ENCODE measurements at places on chromosomes 16 and 17.

DNA sequence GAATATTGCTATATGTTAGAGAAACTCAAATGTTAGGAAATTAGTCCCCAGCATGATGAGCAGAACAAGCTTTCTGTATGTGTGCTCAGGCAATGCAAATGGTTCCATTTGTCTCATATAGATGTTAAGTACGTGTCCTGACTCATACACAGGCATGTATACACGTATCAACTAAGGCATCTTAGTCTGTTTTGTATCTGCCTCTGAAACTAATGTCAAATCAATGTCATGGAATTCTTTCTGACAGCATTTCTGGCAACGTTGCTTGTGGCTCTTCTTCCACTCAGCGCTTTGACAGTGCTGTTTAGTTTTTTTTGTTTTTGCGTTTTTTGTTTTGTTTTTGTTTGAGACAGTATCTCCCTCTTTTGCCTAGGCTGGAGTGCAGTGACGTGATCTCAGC is 111.9 kb downstream of the CNTNAP4 start:
- DNase-seq: no peak

DNA sequence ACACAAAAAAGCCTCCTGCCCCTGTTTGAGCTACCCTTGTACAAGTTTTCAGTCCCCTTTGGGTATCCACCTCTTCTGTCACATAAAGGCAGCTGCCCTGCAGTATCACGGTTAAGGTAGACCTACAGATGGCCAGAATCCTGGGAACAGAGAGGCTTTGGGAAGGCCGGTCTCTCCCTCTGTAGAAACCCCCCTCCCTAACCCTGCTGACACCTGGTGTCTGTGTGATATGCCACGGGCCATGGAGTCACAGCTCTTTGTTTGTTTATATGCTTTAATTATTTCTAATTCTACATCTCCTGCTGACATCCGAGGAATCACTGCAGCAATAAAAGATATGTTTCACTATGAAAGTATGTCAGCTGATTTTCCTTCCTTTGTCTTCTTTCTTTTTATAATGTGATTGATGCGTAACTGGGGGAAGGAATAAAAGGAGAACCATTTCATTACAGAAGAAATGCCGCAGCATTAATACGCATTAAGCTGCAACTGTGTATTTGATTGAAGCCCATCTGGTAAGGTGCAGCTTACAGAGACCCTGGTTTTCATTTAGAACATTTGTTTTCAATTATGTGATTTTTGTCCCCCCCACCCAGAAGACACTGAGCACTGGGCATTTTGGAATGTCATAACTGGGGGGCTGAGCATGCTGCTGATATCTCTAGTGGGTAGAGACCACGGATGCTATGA is 142.1 kb downstream of the SLC39A11 start:
- DNase-seq: no peak

GRCh38 chr17:2500446-2500845 is 11.2 kb downstream of the METTL16 start:
- DNase-seq: no peak

- no peak for DNase-seq
These were observed 13.4 kb downstream of the GINS2 start for GRCh38 chr16:85675251-85675874.

GRCh38 chr16:77457046-77457445 is 22.2 kb upstream of the ADAMTS18 start:
- no peak for DNase-seq

DNA sequence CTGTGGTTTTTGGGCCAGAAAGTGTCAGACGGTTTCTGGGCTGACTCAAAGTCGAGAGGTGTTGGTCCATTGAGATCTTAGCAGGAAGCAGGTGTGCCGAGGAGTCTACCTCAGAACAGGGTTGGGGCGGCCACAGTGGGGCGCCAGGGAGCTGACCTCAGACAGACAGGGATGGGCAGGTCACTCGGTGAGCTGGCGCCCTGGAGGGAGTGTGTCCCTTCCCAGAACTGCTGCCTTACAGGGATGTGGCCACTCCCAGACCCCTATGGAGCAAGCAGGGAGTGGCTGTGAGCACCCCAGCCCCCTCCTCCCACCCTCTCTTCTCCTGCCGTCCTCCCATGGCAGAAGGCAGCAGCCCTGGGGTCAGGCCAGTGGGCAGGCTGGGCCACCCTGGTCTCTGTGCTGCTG is 14.0 kb upstream of the DPEP1 start:
- peak; percentile 89 for DNase-seq

DNA sequence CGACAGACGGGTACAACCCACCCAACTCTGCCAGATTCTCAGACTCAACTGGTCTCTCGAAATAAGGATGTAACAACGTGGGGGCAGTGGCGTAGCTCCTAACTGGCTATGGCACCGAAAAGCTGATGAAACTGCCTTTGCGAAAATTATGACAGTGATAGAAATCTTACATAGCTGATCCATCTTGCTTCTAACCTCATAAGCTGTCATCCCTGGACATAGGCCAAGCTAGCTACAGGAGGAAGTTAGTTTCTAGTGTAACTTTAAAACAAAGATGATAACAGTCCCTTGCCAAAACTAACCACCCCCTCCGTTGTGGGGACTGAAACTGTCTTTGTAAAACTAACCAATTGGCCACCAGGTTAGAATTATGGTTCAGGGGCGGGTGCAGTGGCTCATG is 220.1 kb downstream of the SLC39A11 start:
- no peak for DNase-seq

DNA sequence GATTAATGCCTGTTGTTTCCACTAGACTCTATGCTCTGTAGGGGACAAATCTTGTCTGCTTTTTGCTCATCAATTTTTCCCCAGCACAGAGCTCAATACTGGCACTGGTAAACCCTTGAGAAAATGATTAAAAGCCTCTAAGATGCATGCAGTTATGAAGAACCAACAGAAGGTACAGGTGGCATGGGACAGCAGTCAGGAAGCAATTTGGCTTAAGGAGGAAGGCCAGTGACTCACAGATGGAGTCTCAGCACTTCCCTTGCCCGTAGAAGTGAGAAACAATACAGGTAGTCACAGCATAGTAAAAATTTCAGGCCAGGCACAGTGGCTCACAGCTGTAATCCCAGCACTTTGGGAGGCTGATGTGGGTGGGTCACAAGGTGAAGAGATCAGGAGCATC is 504.7 kb upstream of the RBFOX1 start:
- no peak for DNase-seq

- no peak for DNase-seq
These were observed 52.4 kb downstream of the YPEL2 start for GRCh38 chr17:59383893-59384292.
